AG09319 (cell line): ENCODE measurements at places on chromosomes 7 and 10.

GRCh38 chr10:67818323-67818722, 19.7 kb downstream of the DNAJC12 start:
- no peak for DNase-seq

- DNase-seq: no peak
Observed at GRCh38 chr10:7606951-7607404, 59.8 kb downstream of the ITIH5 start.

DNA sequence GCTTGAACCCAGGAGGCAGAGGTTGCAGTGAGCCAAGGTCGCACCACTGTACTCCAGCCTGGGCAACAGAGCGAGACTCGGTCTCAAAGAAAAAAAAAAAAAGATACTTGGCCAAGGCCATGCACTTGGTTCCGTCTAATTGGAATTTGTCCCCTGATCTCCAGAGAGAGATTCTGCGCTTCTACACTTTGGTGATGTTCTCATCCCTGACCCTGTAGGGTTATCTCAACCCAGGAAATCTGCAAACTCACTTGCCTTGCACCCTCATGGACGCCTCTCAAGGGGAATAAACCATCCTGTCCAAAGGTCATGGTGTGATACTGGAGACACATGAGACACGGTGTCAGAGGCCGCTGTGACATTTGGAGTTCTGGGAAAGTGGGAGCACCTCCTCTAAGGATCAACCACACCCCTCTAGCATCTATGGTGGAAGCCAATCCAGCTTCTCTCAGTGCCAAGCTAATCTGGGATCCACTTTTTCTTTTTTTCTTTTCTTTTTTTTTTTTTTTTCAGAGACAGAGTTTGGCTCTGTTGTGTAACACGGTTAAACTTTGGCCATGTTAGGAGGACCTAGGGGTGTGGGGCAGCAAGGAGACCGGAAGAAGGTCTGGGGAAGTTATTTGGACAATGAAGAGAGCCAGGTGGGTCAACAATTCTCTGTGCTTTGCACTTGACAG, 7.8 kb upstream of the POR start:
- DNase-seq: no peak

- DNase-seq: no peak
Observed at GRCh38 chr10:70699659-70700174, 27.4 kb downstream of the ADAMTS14 start.

- DNase-seq: no peak
Observed at GRCh38 chr7:119888251-119888650, 384.7 kb upstream of the KCND2 start.

GRCh38 chr7:45073031-45073785, 15.6 kb downstream of the NACAD start:
- no peak for DNase-seq

DNA sequence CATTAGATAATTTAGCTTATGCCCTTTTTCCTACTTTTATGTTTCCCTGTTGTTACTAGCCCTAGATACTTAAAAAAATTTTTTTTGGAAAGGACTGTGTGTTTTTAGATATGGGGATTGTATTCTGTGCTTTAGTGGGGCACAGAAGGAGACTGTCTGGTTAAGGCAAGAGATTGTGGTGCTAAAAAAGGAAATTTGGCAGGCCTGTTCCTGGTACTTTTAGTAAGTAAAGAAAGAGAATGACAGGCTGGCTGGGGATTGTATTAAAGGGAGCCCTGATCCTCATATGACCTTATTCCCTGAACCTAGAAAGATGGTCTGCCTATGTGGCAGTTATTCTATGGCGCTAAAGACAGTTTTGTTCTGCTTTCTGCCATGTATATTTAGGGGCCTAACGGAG, 74.8 kb downstream of the AUTS2 start:
- DNase-seq: no peak

DNA sequence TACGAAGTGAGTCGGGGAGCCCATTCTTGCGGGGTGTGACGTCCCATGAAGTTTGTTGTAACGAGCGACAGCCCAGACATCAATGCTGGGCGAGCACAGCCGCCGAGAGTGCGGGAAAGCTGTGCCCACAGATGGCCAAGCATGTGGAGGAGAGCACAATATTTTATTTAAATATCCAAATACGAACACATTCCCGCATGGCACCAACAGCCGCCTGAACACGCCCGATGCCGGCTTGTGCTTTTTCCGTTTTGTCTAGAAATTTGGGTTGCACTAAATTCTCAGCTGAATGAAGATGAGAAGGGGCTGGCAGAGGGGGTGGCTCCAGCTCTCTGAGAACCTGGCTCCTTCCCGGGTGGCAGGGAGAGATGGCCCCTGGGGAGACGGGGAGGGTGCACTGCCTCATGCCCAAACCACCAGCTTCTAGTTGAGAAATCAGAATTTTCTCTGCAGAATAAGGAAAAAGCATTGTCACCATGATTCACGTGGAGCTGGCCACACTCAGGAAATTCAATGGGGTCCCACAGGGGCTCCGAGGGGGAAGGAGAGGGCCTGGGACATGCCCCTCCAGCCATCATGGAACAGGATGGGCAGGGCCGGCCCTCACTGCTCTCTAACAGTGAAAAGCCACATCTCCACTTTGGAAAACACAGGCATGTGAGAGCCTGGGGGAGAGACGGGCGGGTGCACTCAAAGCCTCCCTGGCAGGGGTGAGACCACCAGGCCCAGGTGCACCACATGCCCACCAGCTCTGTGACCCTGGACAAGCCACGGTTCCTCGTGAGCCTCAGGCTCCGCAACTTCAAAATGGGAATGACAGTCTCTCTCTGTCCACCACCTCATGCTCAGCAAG, 48.3 kb downstream of the EBF3 start:
- no peak for DNase-seq

GRCh38 chr10:662686-663465, 26.6 kb downstream of the DIP2C start:
- no peak for DNase-seq
